ENCODE measurements at places on chromosomes 1 and 21.
A peak's percentile ranks its signal among the peaks of the same experiment; 100 is the strongest.

DNA sequence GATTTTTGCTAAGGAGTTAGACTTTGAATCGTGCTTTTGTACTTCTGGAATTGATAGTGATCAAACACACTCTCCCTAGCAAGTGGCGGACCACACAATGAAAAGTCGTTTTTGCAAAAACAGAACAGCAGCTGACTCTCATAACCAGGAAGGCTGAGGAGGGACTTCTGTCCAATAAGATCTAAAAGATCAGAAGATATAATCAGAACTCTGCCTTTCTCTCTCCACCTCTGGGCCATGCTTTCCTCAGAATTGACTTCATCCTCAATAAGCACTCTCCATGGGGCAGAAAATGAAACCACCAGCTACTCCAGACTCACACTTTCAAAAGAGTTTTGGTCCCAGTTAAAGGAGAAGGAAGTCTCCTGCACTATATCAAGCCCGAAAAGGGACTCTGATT is 55.3 kb upstream of the SAMD13 start:
- no peak for DNase-seq

GRCh38 chr1:108028841-108029388 is 63.9 kb upstream of the VAV3 start:
- no peak for DNase-seq

DNA sequence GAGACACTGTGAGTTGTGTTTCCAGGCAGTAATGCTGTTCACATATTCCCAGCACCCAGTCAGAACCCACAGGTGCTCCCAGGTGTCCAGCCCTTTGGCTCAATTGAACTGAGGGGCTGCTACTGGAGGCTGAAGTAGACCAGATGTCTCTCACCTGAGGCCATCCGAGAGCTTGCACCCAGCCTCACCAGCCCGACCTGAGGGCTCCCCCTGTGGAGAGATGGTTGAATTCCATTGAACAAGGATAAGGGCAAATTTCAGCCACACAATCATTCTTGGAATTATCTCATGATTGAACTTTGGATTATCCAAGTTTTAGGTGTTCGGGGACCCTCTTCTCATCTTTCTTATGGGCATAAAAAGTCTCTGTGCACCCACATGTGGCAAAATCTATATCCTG is 52.1 kb downstream of the OBSCN start:
- no peak for DNase-seq

GRCh38 chr1:1215080-1215676 is 1.2 kb upstream of the TNFRSF4 start:
- no peak for DNase-seq

DNA sequence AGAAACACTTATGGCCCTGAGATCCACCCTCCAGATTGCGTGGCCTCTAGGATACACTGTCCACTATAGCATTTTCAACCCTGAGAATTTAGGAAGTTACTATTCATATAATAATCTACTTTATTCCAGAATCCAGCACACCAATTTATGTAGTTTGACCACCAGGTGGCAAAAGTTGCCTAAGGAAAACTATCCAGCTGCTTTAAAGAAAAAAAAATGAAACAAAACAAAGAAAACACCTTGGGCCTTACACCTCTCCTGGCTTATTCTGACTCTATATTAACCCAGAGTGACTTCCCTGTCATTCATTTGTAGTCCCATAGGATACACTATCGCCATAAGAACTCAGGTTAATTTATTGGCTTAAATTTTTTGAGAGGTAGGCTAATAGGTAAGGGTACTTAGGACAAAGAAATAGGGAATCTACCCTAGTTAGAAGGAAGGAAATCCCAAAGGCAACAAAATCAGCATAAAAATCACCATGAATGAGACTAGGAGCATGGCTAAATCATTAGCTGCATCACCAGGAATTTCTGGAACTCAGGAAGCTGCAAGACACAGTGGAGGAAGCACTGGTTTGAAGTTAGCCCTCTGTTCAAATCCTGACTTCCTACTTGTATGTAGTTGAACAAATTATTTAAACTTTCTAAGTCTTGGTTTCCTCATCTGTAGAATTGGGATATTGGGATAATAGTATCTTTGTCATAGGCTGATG is 107.5 kb downstream of the SPAG17 start:
- peak; percentile 10 for DNase-seq

DNA sequence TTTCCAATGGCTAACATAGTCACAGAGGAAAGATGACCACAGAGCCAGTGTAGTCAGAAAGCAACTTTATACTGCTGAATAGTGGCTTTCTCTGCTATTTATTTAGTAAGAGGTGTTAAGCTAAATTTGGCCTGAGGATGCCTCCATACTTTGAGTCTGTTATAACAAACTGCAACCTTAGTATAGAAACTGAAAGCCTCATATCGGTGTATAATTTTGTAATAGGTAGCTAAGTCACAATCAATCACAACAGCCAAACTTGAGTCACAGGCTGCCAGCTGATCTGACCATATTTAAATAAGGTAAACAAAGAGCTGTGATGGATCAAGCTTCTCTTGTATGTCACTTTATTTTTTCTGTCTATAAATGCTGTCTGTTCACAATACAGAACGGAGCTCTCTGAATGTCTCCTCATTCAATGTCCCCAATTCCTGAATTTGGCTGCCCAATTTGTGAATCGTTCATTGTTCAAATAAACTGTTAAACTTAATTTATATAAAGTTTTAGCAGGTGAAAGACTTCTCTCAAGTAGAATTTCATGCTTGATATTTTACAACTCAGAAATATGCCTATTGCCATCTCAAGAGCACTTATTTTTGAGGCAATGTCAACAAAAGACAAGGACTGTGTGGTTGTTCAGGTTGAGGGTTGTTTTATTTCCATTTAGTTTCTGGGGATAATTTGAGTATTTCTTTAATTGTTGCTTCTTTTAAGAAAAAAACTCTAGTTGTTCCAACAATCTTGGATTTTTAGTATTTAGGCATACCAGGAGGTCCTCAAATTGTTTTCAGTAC is 339.7 kb upstream of the B3GALT2 start:
- no peak for DNase-seq

DNA sequence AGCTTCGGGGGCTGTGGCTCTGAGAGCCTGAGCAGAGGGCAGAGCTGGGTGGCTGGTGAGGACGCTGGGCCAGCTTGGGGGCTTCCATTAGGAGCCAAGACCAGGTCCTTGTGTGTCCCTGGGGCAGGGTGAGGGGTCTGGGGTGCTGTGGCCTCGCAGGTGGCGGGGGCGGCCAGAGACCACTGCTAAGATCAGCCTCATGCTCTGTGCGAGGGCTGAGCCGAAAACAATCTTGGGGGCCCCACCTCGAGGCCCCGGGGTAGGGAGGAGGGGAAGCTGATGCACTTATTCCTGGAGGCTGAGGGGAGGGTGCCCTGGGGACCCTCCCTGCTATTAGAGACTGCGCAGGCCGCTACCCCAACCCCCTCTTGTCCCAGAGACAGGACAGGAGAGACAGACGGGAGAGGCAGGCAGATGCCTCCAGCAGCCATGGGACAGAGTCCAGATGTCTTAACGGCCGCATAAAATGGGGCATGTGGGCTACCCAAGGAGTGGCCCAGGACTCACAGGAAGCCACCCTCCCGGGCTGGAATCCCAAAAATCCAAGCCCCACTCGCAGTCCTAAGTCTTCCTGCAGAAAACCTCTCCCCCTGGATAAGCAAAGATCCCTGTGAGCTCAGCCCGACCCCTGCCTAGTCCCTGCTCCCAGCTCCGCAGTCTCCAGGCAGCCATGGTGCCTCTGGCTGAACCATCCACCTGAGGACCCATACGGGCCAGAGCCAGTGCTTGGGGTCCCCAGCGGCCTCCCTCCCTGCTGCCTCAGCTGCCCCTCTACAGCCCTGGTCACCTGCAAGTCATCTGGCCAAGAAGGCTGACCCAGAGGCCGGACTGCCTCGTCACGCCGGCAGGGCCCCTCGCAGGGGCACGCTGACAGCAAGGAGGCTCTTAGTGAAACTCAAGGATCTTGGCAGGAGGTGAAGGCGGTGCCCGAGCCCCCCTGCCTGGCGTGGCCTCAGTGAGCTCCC is 43.6 kb upstream of the COL18A1 start:
- DNase-seq, result no peak

DNA sequence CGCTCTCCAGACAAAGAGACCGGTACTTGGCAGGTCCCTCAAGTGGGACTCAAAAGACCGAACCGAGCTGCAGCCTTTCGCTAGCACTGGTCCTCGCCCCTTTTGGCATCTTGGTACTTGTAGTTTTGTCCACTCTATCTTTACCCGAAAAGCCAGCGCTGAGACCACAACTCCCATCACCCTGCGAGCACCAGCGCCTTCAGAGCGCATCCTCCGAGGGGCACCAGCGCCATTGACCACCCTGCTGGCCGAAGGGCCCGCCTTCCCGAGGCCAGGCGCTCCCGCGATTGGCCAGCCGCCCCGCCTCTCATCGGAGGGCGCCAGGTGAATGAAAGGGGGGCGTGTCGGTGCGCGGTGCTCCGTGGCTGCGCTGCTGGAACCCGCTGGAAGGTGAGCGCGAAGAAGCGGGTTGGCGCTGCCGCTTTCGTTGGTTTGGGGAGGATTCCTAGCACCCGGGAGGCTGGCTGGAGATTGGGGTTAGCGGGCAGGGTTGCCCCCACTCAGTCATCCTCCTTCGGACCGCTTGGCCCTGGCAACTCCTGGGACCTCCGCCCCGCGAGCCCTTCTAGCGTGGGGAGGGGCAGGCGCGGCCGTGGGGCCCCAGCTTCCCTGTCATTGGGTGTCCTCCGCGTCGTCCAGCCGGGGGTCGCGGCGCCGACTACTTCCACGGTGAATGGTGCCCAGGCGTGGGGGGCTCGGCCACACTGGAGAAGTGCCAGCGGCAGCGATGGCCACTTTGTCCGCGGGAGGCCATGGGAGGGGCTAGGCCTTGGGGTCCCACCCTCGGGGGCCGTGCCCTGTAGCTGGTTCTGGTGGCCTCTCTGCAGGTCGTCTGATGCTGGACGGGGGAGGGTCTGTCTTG is at the start of gene ZBTB8B:
TSS of gene ZBTB8B (plus strand) at position 357 of the 862 bp plus-strand sequence. CDS start 5,553 bp downstream, outside the sequence.
- DNase-seq, result no peak

- no peak for DNase-seq
These were observed 1.4 kb upstream of the PCSK9 start for GRCh38 chr1:55037733-55038551.

GRCh38 chr21:34184232-34184631 is 110.9 kb downstream of the MRPS6 start:
- DNase-seq, result no peak

DNA sequence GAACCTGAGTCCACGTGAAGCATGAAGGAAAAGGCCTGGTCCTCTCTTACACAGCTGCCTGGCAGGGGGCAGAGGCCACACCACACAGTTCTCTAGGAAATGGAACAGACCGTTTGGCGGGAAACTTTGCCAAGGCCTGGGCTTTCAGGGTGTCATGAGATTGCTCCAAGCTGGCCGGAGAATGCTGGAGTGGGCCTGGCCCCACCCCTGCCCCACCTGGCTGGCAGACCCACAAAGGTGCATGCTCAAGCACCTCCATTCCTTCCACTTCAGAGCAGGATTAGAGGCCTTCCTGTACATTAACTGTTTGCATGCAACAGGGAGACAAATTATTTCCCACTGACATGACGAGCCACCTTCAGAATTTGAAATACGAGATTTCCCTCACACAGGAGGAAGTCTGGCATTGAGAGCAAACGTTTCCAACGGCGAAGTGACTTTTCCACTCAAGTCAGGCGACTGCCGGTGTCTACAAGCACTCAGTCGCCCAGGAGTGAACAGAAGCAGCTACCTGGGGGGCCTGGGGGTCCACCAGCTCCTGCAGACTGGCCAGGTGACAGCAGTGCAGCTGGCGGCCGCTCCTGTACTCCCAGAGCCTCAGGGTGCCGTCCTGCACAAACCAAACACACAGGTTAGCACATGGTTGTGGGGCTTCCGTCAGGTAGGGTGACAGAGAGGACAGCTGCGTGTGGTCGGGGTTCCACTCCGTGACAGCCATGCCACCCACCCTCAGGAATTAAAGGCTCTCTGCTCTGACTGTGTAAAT is 24.0 kb downstream of the WDR4 start:
- DNase-seq, result no peak

DNA sequence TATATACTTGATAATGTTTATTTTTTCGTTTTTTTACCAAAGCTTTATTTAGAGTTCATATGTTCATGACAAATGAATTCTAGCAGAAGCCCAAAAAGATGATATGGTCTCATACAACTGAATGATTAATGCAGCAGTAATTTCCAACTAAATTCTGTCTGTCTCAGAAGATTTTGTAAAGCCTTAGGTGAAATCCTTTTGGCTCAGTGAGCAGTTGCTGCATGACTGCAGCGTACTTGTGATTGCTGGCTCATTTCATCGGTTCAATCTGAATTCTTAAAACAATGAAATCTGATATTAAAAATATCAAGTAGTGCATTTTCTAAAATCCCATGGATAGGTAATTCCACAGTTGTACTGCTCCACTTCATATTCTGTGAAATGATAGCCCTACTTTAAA is 73.2 kb downstream of the AK5 start:
- no peak for DNase-seq

- no peak for DNase-seq
These were observed 12.3 kb downstream of the RCAN3 start for GRCh38 chr1:24514946-24515345.

- no peak for DNase-seq
These were observed 60.5 kb downstream of the SPATA46 start for GRCh38 chr1:162316187-162316586.

DNA sequence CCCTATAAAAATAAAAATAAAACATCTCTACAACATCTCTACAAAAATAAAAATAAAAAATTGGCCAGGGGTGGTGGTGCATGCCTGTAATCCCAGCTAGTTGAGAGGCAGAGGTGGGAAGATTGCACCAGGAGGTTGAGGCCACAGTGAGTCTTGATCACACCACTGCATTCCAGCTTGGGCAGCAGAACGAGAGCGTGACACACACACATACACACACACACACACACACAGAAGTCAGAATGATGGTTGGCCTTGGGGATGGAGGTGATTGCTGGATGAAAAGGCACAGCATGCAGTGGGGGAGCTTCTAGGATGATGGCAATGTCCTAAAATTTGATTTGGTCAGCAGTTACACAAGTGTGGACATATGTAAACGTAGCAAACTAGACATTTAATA is 69.7 kb upstream of the SOD1 start:
- no peak for DNase-seq

GRCh38 chr1:43426221-43426620 is 27.5 kb downstream of the HYI start:
- DNase-seq, result no peak

DNA sequence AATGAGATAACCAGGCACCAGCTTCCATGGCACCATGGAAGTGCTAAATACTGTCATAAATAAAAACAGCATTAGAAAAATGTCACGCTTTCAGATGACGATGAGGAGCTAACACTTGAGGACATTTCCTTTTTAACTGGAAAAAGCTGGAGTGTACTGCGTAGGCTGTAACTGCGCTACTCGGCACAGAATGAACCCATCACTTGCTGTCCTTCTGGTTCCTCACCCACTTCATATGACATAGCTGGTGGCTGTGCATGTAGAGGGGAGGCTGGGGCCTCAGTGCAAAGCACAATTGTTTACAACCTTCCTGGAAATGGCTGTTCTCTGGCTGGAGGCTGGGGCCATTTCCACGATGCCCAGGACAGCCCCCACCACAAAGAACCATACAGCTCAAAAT is 55.7 kb downstream of the NTPCR start:
- DNase-seq, result no peak

GRCh38 chr21:25582888-25583287 is 24.4 kb downstream of the MRPL39 start:
- DNase-seq, result no peak

- no peak for DNase-seq
These were observed 17.1 kb downstream of the ZBTB17 start for GRCh38 chr1:15958793-15959192.

Data from AG09319 (cell line).